D341Med (cell line): ENCODE measurements at places on chromosomes 7 and 10.
A peak's percentile ranks its signal among the peaks of the same experiment; 100 is the strongest.

DNA sequence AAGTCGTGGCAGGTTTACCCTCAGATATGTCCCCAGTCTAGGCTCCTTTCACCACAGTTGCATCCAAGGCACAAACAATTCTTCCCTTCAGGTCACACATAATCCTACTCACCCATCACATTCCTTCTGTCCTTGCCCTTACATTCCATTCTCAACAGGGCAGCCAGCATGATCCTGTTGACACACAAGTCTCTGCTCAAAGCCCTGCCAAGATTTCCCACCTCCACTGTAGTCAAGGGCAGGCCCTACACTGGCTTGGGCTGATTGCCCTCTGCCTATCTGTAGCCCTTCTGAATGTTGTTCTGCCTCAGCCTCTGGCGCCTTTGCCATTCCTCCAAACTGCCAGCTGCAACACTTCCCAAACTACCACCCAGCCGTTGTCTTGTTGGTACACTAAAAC is 187.9 kb upstream of the AKR1E2 start:
- no peak for DNase-seq

DNA sequence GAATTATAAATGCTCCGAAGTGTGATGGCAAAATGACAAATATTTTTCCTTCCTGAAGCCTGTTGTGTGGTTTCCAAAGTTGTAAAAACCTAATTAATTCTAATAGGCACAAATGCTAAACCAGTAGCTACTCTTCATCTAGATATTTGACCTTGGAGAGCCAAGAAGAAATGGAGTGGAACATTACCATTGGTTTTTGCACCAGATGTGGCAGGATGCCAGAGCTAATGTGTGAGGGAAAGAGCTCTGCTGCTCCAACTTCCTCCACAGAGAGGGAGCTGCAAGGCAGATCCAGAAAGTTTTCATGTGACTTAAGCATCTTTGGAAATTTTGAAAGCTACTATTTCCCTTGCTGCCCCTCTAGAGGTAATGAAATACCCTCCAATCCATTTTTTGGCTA is 65.1 kb upstream of the HPS1 start:
- no peak for DNase-seq

- no peak for DNase-seq
These were observed 886.1 kb upstream of the SORCS1 start for GRCh38 chr10:108050626-108051025.

DNA sequence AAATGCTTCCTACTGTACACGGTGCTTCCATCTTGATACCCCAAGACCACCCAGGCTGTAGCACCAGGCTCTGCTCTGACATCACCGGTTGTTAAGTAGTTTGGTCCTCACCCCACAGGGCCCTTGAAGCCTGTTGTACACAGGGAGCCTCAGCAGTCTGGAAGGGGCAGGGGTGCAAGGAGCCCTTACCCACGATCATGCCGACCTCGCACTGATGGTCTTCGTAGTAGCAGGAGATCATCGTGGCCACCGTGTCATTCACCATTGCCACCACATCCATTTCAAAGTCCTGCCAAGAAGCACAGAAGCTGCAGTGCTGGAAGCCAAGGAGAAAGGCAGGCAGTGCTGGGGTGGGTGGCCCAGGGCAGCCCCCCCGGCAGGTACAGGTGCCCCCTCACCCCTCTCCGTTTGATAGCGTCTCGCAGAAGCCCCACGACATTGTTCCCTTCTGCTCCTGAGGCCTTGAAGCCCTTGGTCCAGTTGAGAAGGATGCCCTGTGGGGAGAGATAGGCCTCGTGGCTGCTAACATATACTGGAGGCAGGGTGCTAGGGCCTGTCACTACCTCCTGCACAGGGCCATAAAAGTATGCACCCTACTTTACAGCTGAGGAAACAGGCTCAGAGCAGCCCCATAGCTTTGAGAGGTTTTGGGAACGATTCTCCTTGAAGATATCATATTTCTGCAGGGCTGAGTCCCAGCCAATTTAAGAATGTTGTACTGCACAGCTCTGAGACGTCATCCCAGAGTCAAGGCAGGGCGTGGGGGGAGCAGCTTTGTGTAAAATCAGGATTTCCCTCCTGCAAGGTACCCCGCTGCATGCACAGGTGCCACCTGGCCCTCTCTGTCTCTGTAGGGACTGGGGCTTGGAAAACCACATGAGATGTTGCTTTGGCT is 8.7 kb upstream of the MYL7 start:
- DNase-seq = peak; percentile 20

DNA sequence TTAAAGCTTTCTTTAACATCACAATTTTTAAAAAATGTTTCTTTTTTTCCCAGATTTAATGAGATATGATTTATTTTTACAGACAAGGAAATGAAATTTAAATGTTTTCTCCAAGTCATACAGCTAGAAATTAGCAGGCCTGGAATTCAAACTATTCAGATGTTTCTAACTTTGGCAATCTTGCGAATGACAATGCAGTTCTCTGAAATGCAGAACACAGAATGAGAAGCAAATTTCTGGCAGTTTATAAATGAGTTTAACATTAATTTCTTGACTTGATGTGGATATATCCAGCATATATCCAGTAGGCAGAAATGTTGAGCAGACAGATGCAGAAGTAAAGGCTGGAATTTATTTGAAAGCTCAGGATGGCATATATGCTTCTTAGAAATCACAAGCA is 227.5 kb downstream of the THSD7A start:
- no peak for DNase-seq

DNA sequence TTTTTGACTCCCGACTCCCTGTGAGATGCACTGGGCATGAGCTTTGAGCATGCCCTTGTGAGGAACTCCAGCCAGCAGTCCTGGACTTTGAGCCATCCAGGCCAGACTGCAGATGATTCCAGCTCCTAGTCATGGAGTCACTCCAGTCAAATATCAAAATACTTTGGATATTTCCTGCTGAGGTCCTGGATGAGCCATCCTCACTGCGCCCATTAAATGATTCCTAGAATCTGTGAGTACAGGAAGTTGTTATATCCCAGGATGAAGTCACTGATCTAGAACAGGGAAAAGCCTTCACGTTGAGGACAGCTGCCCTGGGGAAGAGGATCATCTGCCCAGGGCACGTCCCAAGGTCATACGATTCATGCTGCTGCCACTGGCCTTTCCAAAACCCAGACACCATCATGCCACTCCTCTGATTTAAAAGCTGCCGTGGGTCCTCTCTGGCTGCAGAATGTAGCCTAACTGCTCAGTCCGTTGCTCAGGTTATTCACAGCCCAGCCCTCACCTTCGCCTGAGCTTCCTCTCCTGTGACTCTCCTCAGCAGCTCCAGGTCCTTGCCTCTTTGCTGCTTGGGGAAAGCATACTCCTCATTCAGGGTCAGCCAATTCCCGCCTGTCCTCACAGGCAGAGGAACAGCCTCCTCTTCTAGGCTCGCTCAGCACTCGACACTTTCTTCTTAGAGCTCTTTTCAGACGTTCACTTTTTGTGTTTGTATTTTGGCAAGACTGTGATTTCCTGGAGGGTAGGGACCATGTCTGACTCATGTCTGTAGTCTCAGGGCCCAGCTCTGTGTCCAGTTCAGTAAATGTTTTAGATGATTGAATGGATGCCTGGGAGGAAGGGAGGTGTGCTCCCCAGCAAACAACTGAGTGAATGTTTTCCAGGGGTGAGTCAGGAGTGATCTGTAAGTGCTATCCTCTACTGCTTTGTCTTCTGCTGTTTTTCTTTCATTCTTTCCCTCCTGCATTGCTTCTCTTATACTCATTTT is 157.8 kb downstream of the SNX10 start:
- no peak for DNase-seq

DNA sequence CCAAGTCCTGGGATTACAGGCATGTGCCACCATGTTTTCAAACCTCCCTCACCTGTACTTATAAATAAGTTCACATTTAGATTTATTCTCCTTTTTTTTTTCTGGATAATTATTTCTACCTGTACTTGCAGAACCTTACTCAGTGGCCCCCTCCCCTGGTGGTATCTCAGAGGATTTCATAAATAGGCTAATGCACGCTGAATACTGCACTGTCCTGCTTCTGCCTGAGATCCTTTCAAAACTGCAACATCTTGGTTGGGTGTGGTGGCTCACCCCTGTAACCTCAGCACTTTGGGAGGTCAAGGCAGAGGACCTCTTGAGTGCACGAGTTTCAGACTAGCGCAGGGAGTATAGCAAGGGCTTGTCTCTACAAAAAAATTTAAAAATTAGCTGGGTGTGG is 4.6 kb upstream of the BLVRA start:
- DNase-seq = no peak

DNA sequence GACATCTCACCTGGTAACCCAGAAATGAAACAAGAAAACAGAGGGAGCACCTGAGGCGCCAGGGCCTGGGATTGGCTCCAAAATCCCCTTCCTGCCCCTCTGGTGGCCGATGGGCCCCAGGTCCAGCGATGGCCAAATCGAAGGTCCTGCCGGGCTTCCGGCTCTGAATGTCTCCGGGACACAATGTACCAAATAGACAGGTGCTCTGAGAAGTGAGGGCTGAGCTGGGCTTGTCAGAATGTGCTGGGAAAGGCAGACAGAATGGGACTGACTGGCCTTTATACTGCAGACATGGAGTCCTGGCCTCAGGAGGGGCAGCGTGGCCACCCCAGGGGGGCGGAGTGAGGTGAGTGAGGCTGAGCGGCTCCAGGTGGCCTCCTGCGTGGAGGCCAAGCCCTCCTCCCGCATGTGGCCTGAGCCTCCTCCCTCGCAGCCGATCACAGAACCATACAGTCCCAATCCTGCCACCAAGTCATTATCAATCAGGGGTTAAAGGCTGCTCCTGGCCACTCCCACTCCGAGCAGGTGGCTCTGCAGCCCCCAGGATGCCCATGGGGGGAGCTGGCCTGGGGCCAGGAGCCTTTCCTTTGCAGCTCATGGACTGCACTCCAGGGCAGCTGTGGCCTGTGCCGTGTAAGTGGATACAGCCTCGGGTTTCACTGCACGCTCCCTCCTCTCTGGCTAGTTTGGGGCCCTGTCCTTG is 185.5 kb downstream of the ADARB2 start:
- no peak for DNase-seq
